Amniotic stem cell (primary cell): ENCODE measurements at places on chromosomes 6 and 20.
A peak's percentile ranks its signal among the peaks of the same experiment; 100 is the strongest.

DNA sequence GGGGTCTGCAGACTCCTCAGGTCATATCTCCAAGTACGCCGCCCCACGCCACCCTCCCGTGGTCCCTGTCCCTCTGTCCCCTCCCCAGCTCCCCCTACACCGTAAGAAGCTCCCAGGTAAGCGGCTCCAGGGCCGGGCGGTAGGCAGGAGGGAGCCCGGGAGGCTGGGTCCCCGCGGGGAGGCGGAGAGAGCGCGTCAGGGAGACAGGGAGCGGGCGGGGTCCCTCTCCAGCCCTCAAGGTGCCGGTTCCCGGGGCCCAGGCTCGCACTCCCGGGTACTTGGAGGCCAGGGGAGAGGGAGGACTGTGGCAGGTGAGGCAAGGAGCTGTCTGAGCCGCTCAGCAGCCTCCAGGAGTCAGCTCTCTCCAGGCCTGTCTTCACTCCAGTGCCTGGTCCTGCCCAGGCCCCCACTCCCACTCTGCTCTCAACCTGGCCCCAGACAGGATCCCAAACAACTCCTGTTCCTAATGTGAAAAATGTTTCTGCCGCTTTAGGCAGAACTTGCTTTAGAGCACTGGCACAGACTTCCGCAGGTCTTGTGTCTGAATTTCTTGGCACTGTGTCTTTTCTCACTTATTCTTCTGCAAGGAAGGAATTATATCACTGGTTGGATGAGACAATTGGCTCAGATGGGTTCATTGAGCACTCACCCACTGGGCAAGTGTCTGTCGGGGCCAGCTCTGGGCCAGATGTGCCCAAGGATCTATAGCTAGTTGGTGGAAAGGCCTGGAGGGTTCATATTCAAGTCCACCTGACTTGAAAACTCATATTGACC is 36.6 kb downstream of the HLA-G start:
- no peak for DNase-seq

DNA sequence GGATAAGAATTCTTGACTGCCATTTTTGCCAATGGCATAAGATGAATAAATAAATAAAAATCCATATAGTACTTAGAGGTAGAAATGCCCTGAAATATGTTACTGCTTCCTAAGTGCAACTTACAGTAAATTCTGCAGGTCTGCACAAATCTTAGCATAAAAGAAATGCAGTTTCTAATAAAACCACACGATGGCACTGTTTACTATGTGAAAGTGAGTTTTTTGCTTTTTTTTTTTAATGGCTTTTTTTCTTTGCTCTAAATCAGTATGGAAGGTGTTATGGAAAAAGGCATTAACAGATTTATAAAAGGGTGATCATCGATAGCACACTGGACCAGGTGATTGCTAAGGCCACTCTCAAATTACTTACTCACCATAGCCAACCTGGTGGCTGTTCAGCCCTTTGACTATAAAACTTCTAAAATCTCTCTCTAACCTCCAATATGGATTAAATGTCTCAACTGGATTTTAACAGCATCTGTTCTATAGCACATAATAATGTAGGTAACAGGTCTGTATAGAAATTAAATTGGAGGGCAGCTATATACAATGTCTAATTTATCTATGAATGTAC is 45.8 kb downstream of the AHI1 start:
- peak; percentile 2 for DNase-seq

DNA sequence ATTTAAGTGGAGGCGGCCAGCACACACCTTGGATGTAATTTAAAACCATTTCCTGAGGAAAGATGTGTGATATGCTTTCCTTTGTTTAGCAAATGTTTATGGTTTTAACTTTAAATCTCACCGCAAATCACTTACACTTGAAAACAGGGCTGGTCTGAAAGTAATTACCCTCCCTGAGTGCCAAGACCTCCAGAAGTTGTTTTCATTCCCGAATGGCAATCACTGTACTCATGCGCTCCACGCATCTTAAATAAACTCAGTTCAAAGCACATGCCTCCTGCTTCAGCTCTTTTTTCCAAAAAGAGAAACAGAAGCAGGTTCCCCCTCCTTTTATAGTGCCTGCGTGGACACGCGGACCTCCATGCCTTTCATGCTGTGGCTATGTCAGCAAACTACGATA is 224.0 kb downstream of the SMOC2 start:
- no peak for DNase-seq

DNA sequence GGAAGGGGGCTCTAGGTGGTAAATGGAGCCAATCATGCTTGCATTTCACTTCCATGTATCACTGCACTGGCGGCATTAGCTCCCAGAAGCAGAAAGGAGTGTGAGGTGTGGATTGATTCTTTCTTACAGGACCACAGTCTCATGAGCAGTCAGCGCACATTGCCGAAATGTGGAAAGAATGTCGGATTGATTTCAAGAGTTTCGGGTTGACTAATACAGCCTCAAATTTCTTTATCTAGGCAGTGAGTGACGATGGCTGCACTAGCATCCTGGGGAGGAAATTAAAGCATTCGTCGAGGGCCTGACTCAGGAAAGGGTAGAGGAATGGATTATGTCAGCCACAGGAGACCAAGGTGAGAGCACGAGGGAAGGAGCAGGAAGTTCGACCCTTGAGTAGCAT is 222.8 kb upstream of the CDYL start:
- no peak for DNase-seq

- peak; percentile 49 for DNase-seq
These were observed 582 bp downstream of the SNRPB start for GRCh38 chr20:2469991-2470422.

DNA sequence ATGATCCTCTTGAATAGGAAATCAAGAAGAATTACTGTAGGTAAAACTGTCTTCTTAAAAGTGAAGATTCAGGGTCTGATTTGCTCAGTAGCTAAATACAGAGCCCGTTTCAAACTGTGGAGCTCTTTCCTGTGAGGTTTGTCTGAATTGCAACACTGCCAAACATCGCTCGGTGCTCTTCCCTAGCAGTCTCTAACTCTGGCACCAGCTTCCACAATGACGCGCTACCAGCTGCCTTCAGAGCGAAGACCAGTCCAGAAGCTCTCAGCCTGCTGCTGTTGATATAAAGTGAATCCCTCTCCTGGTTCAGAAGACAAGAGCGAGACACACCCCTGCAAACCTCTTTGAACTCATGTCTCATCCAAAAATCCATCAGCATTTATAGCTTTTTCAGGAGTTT is 447.0 kb downstream of the LMBRD1 start:
- DNase-seq = no peak

DNA sequence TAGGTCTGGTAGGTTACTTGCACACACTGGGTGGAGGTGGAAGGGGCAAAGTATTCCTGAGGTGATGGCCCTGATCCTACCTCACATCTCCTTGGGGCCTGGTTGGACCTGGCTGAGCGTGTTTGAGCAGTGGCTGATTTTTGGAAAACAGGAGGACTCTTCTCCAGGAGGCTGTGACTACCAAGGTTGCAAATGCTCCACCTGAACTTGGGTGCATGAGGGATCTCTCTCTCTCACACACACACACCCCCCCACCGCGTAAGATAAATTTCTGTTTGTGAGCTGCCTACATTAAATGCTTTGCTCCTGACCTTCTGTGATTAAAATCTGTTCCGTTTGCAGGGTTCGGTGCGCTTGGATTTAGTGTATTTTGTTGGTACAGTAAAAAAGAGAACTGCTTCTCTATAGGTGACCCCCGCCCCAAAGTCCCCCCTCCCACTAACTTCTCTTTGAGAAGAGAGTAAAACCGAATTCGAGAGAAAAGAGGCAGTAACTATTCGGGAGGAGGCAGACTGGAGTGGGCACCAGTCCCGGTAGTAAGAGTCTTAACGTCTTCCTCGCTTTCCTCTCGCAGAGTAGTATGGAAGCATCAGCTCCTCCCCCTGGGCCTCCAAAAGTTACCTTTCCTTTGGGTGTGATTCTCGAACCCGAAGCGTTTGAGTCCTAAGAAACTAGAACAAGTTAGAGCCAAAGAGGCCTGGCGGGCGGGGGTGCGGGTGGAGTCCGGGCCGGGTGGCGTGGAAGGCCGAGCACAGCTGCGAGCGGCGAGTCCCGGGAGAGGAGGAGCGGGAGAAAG is 585 bp upstream of the DSE start:
- DNase-seq = peak; percentile 76

DNA sequence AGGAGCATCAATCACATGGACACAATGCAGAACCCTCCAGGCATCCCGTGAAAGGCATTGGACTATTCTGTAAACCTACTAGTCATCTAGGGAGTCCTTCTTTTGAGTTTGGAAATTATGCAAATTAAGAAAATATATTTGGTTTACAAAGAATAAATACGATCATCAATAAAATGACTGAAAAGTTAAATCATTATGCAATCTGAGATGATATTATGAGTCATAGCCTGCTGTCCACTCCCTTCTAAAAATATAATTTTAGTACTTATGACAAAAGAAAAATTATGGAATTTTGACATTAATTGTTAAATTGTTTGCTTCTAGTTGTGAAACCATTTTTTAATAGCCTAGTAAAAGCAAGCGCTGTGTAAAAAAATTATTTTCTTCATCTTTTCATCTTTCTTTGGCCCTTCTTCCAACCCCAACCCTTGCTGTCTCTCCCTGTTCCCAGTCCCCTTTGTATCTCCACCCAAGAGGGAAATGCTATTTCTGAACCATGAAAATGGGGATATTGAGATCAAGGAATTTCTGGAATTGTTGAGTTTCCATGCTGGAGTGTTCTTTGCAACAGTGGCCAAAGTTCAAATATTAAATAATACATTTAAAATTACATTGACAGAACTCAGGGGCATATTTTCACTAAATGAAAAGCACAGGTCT is 599.8 kb downstream of the COL12A1 start:
- no peak for DNase-seq

GRCh38 chr6:107827541-107827940 is 3.4 kb upstream of the SCML4 start:
- no peak for DNase-seq

DNA sequence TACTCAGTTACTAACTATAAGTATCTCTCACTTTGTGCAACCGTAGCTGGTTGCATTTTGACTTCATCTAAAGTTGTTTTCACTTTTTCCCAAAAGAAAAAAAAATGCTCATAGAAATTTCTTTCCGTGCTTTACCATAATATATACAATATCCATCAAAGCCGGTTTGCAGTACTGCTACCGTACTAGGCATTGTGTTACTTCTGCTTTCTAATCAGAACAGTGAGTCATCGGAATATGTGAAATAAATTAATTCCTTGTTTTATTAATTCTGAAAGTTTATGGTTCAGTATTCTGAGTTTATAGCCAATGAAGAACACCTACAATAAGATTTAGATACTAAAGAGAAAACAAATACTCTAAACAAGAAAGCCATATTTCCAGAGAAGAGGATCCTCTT is 72.5 kb downstream of the TNFRSF21 start:
- DNase-seq = no peak

GRCh38 chr6:31070711-31071197 is 41.6 kb downstream of the C6orf15 start:
- DNase-seq = peak; percentile 54

- DNase-seq = no peak
These were observed 247.3 kb upstream of the PDE10A start for GRCh38 chr6:165910184-165910966.

DNA sequence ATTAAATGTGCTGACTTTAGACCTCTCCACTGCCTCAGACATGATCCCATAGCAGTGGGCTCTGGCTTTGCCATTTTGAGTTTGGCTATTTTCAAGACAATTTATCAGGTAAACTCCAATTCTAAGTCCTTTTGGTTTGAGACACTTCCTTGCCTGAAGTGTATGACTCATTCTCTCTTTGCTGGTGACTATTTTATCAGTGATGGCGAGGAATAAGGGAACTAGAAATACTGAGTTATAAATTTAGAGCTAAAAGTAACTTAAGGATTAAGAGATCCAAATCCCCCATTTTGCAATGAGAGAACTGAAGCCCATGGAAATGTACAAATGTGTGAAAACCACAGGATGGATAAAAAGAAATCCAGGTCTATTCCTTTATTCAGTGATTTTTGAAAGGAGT is 30.9 kb upstream of the CD83 start:
- DNase-seq = no peak

DNA sequence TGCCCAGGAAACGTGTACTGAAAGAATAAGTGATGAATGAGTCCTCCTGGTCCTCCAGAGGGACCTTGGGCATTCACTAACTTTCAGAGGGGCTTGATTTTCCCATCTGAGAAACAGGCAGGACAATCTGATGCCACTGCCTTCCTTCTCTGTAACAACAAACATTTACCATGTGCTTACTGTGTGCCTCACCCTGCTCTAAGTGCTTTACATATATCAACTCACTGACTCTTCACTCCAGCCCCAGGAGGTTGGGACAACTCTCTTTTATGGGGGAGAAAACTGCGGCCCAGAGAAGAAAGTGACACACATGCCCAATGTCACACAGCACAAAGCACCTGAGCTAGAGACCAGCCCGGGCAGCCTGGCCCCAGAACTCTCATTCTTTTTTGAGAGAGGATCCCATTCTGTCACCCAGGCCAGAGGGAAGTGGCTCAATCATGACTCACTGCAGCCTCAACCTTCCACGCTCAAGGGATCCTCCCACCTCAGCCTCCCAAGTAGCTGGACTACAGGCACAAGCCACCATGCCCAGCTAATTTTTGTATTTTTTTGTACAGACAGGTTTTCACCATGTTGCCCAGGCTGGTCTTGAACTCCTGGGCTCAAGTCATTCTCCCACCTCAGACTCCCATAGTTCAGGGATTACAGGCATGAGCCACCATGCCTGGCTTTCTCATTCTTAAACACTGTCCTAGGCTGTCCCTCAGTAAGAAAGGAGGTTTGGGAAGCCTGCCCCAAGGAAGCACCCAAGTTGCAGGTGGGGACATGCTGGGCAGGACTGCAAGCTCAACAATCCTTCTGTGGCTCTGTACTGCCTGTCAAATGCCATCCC is 38.0 kb downstream of the NOL4L start:
- DNase-seq = no peak

GRCh38 chr20:58839474-58839874 is 11.2 kb downstream of the GNAS-AS1 start:
- DNase-seq = no peak

DNA sequence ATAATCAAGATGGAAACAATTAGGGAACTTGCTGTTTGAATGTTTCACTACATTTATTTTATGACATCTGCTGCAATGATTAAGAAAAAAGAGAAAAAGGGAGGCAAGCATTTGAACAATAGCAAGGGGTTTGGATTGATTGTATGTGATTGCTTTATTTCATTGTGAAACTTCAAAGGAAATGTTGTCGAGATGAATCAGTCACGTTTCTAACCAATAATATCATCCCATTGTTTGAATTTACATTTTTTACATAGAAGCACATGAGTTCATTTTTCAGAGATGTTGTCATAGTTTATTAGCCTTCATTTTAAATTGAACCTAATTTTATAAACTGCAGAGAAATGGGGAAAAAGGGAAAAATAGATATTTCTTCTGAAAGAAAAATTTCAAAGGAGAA is 572.0 kb downstream of the KIF16B start:
- no peak for DNase-seq

GRCh38 chr20:53411891-53412290 is 181.7 kb downstream of the ZNF217 start:
- DNase-seq = no peak

GRCh38 chr6:31568537-31568961 is 3.5 kb upstream of the LTA start:
- DNase-seq = no peak

DNA sequence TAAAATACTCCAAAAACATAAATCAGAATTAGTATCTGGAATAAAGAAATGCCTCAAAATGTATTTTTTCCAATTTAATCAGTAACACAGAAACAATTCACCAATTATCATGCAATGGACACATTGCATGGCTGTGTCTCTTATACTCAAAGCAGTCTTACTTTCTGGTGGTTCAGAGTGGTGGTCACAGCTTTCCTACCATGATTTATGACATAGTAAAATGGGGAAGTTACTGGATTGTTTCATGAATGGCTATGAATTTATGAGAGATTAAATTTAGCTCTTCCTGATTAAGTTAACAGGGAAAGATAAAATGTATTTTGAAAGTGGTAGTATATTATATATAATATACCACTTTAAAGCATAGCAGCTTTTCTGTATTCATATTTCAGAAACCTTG is 331.5 kb upstream of the MAP3K7 start:
- DNase-seq = no peak
